GOT3 (cell line): ENCODE measurements at places on chromosomes 5 and 9.

- no peak for DNase-seq
Observed at GRCh38 chr5:10465726-10466125, 24.0 kb downstream of the ROPN1L start.

DNA sequence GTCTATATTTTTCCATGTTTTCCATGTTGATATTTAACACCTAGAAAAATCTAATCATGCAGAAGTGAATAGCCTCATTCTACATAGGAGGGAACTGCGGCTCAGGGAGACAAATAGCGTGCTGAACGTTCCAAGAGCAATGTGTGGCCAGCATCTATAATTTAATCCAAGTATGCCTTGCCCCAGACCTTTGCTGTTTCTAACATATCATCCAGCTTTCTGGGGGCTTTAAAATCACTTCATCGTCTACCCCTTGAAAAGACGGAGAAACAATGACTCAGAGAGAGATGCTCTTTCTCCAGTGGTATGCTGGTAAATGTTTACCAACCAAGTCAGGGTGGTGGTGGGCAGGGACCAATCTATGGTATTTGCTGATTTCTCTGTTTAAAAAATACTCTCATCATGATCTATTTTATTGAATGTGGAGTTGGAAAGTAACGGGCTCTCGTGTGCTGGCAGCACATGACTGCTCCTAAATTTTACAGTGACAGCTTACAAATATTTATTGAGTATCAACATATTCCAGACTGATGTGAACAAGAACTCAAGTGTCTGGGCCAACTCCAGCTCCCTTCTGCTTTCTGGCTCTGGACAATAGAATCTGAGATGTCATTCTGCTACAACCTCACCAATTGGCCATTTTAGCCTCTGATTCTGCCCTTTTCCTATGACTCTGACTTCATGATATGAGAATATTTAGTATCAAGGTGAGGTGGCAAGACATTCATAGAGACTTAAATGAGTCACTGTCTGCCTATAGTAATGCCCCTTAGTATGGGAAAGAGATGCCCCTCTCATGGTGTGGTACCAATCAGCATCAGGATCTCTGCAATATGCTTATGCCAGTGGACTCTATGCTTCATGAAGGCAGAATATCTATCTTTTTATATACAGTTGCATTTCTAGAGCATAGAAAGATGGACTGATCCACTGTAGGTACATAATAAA lies 407.4 kb upstream of the TNC start:
- no peak for DNase-seq

- no peak for DNase-seq
Observed at GRCh38 chr9:91362051-91362611, 413 bp upstream of the AUH start.

- DNase-seq: no peak
Observed at GRCh38 chr5:137638841-137639240, 97.0 kb downstream of the KLHL3 start.

- no peak for DNase-seq
Observed at GRCh38 chr9:82650368-82650767, 412.6 kb downstream of the RASEF start.

GRCh38 chr5:92800365-92800764 lies 780.7 kb downstream of the NR2F1-AS1 start:
- DNase-seq: no peak

DNA sequence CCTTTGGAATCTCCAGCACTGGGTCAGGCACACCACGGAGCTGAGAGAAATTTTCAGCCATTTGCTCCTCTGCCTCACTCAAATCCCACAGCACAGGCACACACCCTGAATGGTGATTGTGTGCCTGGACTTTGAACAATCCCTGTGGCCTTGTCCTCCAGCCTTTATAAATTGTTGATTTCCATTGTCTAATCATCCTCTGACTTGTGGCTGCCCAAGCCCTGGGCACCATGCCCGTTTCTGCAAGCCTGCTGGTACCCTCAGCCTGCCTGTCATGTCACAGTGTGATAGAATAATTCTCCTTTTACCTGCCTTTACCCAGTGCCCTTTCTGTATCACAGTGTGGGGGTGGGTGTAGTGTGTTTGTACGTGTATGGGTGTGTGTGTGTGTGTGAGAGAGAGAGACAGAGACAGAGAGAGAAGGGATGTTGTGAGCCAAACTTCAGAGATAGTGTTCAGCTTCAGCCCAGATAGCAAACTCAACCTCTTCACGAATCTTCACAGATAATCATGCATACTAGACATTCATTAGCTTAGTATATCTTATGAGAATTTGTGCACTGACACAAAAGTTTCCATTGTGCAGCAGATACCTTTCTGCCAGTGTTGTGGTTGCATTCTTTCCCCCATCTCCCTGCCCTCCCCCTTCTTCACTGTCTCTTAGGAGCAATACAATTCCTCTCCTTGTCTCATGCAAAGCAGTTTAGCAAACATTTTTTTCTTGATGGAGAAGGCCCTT lies 27.8 kb upstream of the SLC44A1 start:
- no peak for DNase-seq

DNA sequence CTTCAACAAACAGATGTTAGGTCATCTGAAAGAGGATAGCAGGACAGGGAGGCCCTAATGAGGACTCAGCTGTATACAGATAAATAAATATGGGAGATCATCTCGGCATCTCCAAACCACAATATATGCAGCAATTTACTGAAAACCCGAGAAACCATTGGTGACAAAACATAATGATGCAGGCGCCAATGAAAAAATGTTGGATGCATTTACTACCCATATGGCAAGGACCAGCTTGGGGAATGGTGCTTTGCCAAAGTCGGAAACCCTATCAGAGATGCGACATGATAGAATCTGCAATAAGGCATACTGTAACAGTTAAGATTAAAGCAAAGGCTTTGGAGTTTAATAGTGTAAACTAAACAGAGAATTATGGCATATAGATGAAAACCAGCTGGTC lies 92.0 kb downstream of the SNCAIP start:
- DNase-seq: no peak

- no peak for DNase-seq
Observed at GRCh38 chr9:112086627-112087026, 88.5 kb downstream of the SUSD1 start.

- DNase-seq: no peak
Observed at GRCh38 chr5:32571128-32571527, 14.2 kb upstream of the SUB1 start.

DNA sequence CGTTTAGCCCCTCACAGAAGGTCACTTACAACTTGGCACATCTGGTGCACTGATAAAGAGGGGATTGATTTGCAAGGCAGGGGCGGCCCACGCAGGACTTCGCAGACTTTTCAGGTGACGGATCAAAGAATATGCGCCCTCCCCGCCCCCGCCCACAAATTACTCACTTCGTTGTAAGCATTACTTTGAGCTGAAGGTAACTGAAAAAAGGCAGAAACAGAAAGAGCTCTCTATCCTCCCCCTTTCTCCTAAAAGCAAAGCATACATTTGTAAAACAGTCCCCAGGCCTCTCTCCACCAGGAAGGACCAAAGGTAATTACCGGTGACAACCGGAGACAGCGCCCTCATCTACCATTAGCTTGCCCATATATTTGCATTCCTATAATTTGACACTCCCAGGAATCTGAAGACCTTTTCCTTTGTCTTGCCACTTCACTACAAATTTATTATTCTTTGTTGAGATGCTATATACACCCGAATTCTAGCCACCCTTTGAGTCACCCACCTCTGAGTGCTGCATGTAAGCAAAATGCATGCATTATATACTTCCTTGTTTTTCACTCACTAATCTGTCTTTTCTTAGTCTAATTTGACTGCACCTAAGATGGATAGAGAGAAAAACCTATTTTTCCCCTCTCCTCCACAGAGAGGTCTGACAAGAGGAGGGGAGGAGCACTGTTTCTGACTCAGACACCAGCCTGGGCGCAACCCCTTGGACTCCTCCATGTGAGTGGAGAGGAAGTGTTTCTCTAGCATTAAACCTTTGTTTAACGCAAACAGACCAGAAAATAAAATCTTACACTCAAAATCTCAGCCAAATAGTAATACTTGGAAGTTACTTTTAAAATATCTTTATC lies 74.7 kb upstream of the SPIN1 start:
- DNase-seq: no peak

GRCh38 chr5:14151416-14151815 lies 8.3 kb downstream of the TRIO start:
- no peak for DNase-seq
